ENCODE measurements at places on chromosomes 6 and 20. TPM values are rescaled to one million over a fixed set of nuclear protein-coding genes. Genes with fewer than 3 reads are reported as not detected.

Gene EDN3
- polyA plus RNA-seq, result 0.32 TPM

Gene SLC39A7
- polyA plus RNA-seq, result 24.8 TPM

Gene IBTK
- 15.6 TPM for polyA plus RNA-seq

Gene TJAP1
- 8.2 TPM for polyA plus RNA-seq

Gene FAM184A
- 3.1 TPM for polyA plus RNA-seq

Gene PRDM1
- polyA plus RNA-seq, result 5.6 TPM

Gene CTAGE9
- polyA plus RNA-seq, result not detected

Gene COX7A2
- 791 TPM for polyA plus RNA-seq

Gene HLA-DPB1
- polyA plus RNA-seq, result 24.9 TPM
